Foreskin fibroblast (primary cell): ENCODE measurements at places on chromosomes 6 and 20.

- no peak for DNase-seq
Measured at GRCh38 chr20:54215157-54215789, 7.4 kb downstream of the PFDN4 start.

DNA sequence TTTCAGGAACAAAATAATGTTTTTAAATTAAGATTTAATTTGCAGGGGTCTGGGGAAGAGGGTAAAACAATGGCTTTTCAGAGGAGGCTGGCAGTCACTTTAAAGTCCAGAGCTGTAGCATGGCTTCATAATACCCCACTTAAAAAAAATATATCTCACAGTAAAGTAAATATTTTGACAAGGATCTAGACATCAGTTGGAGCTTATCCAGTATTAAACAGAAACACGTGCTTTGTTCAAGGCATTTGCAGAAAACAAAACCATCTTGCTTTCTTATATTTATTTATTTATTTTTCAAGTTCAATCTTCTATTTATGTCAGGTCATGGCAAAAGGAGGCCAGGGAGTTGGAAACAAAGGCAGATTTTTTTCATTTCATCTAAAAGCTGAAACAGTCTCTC, 53.3 kb upstream of the PRL start:
- DNase-seq: peak; percentile 35

GRCh38 chr6:75932067-75932466, 140.4 kb downstream of the IMPG1 start:
- DNase-seq: peak; percentile 35

DNA sequence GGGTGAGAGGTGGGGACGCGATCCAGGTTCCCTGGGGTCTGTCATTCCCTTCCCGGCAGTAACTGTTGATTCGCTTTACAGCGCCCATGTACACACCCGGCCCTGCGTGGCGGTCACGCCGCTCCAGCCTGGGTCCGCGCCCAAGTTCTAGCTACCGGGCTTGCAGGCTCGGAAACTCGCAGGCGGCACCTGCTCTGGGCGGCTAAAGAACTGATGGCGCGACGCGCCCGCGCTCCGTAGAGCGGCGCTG, 1.4 kb upstream of the POU3F2 start:
- no peak for DNase-seq

DNA sequence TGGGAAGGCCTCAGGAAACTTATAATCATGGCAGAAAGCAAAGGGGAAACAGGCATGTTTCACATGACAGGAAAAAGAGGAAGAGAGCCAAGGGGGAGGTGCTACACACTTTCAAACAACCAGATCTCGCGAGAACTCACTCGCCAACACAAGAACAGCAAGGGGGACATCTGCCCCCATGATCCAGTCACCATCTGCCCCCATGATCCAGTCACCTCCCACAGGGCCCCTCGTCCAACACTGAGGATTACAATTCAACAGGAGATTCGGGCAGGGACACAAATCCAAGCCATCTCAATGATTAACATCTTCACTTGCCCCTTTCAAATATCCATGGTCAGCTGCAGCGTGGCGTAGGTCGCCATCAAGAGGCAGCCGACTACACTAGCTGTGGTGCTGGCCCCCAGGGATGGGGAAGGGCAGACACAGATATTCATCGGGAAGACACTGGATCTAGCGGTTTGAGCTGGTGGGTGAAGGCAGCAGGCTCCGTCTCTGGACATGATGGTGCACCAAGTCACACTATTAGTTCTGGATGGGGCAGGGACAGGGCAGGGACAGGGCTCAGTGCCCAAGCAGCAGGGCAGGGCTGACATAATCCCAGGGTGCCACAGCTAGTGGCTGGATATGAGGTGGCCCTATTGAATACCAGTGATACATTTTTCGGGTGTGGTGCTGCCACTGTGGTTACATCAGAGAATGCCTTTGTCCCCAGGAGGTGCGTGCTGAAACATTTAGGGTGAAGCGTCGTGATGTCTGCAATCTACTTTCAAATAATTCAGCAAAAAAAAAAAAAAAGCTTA, 31.6 kb downstream of the TUBB2B start:
- DNase-seq: no peak

- no peak for DNase-seq
Measured at GRCh38 chr20:63745961-63746731, 6.6 kb downstream of the SLC2A4RG start.

- peak; percentile 77 for DNase-seq
Measured at GRCh38 chr6:125952764-125953501, 3.6 kb upstream of the HINT3 start.

- DNase-seq: no peak
Measured at GRCh38 chr20:35180266-35180665, 8.4 kb downstream of the PROCR start.

GRCh38 chr20:9375221-9375681, 139.1 kb upstream of the LAMP5 start:
- DNase-seq: no peak

GRCh38 chr20:12358006-12358654, 440.4 kb downstream of the BTBD3 start:
- DNase-seq: no peak

DNA sequence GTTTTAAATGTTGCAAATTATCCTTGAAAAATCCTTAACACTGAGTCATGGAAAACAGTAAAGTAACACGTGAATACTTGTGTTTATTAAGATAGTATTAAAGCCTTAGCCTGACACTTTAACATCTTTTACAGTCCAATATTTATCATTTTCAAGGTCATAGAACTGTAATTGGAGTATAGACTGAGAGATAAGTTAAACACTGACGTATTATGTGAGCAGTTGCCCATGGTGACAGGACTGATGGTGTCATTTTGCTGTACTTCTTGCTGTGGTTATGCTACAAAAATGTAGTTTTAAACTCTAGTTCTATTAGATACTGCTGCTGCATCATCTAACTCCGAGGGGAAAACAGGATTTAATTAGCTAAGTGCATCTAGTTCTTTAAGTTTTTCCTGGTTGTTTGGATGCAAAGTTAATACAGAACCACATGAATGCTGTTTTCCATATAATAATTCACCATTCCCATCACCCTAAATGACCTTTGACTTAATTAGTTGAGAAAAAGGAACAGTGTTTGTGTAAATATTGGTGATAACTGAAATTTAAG, 37.8 kb downstream of the SLC2A12 start:
- DNase-seq: no peak

GRCh38 chr6:167404385-167405049, 79.6 kb downstream of the TTLL2 start:
- DNase-seq: no peak

DNA sequence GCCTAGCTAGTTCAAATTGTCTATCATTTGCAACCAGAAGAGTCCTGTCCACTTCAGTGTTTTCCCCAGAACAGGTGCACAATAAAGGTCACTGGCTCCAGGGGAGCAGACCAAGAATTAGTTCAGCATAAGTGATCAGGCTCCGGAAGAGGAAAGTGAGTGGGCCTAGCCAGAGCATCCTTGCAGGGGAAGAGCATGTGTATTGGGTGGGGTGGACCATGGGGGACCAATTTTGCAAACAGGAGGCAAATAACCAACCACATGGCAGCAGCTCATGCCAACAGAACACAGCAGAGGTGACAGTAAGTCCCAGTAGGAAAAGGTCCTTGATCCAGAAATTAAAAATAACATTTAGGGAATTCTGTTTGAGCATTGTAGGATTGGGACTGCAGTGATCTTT, 43.2 kb upstream of the CNR1 start:
- DNase-seq: no peak

GRCh38 chr20:6095409-6095808, 27.4 kb downstream of the FERMT1 start:
- DNase-seq: no peak

DNA sequence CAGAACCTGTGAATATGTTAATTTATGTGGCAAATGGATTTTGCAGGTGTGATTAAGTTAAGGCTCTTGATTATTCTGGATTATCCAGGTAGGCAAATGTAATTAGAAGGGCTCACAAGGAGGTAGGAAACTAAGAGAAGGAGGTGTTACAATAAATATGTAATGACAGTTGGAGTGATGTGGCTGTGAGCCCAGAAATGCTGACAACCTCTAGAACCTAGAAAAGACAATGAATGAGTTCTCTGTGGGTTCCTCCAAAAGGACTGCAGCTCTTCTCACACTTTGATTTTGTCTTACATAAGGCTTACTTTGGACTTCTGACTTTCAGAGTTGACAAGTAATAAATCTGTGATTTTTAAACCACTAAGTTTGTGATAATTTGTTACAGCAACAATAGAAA, 406.6 kb upstream of the EPHA7 start:
- no peak for DNase-seq

GRCh38 chr6:23601811-23602345, 524.1 kb upstream of the NRSN1 start:
- no peak for DNase-seq

- no peak for DNase-seq
Measured at GRCh38 chr6:144632266-144632665, 347.1 kb downstream of the UTRN start.

DNA sequence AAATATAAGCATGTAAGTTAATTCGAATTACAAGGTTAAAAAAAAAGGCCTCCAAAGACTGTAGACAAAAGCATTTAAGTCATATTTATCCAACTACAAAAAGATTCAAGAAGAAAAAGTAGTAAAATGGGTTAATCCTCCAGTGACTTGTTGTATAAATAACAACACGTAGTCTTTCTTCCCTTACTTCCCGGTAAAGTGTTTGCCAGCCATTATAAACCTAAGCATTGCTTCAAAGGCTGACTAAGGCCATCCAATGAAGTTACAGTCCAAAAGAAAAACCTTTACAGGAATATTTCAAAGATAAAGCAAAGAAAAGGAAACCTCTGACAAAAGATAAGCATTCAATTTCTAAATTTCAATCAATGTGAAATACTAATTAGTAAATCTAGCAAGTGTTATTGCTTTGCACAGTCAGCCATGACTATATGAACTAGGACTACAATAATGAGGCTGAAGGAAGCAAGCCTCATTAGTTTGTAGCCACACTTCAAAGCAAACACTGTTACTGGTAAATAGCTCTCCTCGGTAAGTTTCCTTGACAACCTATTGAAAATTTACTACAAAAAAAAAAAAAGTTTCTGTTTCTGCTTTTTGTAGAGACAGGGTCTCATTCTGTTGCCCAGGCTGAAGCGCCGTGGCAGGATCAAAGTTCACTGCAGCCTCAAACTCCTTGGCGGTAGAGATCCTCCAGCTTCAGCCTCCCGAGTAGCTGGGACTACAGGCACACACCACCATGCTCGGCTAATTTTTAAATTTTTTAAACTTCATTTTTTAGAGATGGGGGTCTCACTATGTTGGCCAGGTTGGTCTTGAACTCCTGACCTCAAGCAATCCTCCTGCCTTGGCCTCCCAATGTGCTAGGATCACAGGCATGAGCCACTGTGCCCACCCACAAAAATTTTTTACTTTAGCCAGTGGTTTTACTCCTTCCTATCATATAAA, 46.0 kb downstream of the NUDT3 start:
- no peak for DNase-seq

- DNase-seq: peak; percentile 29
Measured at GRCh38 chr6:10381133-10381829, 33.6 kb downstream of the TFAP2A start.

- DNase-seq: peak; percentile 17
Measured at GRCh38 chr6:98844244-98845210, 10.2 kb downstream of the POU3F2 start.

DNA sequence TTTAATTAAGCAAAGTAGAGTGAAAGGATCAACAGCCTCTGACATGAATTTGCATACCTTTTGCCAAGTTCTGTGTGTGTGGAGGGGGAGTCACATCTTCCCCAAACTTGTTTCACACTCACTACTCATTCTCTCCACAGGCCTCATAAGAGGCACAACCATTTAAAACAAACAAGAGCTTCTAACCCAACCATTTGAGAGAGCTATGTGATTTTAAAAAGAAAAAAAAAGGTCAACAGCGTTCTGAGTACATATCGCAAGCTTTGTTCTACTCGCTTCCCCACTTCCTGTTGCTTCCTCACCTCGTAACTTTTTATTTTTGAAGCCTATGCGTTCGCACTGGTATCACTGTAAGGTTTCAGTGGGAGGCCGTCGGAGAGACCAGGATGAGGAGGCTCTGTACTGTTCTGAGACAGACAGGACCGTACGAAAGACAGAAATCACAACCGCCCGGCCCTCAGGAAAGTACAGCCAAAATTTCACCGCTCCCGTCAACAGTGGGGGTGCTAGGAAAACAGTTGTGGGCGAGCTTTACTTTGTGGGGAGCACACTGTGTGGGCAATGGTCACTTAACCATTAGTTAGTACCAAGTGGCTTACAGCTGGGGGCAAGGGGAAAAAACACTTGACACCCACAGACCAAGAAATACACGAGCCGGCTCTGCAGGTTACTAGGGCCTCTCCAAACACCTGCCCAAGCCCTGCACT, 61.3 kb downstream of the TRERF1 start:
- DNase-seq: no peak

DNA sequence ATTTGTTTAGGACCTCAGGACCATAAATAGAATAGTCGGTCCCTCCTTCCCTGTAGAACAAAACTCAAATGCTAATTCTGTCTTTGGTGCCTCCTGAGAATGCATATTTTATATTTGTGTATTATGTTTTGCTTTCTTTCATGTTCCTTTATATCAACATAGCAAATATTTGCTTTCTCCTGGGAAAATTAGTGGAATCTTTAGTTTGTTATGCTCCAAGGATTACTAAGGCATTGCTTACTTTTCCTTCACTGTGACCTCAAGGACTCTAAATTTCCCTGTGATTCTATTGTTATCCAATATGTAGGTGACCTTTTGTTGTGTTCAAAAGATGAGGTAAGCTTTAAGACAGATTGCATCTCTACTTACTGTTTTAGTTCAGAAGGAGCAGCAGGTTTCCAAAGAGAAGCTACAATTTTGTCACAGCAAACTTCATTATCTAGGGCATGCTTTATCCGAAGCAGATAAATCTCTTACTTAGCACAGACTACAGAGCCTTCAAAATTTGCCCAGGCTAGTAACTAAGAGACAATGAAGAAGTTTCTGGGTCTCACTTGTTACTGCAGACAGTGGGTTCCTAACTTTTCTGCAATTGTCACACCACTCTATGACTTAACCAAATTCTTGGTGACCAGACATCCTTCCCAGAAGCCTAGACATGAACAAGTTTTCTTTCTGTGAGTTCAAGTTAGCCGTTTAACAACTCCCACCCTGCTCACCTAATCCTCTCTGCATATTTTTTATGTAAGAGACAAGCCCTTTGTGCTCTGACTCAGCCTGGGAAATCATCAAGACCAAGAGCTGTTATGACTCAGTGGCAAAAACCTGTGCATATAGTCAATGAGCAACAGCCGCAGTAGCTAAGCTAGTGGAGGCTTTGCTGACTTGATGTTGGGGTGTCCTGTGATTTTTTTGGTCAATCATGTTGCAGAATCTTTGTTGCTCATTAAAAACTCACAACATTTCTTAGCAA, 378.8 kb downstream of the QKI start:
- peak; percentile 20 for DNase-seq

GRCh38 chr6:109073344-109074132, 21.1 kb downstream of the SESN1 start:
- peak; percentile 85 for DNase-seq

- DNase-seq: no peak
Measured at GRCh38 chr20:52754366-52754765, 217.8 kb upstream of the TSHZ2 start.
